RPMI7951 (cell line): ENCODE measurements at places on chromosomes 5 and 9. TPM values are rescaled to one million over a fixed set of nuclear protein-coding genes. Genes with fewer than 3 reads are reported as not detected.

Gene APBA1
- 0.10 and 0.12 TPM in 2 replicates for total RNA-seq

Gene GLRA1
- total RNA-seq, result not detected in 2 replicates

Gene HBEGF
- 3.5 and 3.9 TPM in 2 replicates for total RNA-seq

Gene MCTP1
- 3.4 and 3.8 TPM in 2 replicates for total RNA-seq

Gene PDGFRB
- 58.6 and 67.6 TPM in 2 replicates for total RNA-seq

Gene PCDHGA2
- 6.8 and 7.0 TPM in 2 replicates for total RNA-seq

Gene PCDHB13
- total RNA-seq, result 2.5 and 2.6 TPM in 2 replicates

Gene ADAMTS13
- not detected in 2 replicates for total RNA-seq

Gene GHR
- under 0.01 and 0.20 TPM in 2 replicates for total RNA-seq

Gene HAPLN1
- total RNA-seq, result under 0.01 TPM in 1 of 2 replicates, not detected in the other

Gene RETREG1
- total RNA-seq, result 2.8 TPM in 2 replicates

Gene SLC27A6
- not detected in 2 replicates for total RNA-seq

Gene SPOCK1
- 37.9 and 58.9 TPM in 2 replicates for total RNA-seq

Gene HTR1A
- not detected in 2 replicates for total RNA-seq

Gene SIMC1
- total RNA-seq, result 5.2 and 6.4 TPM in 2 replicates

Gene PDCD1LG2
- 10.7 and 16.2 TPM in 2 replicates for total RNA-seq

Gene IRX2
- total RNA-seq, result 0.12 TPM in 1 of 2 replicates, not detected in the other

Gene ANKRD34B
- total RNA-seq, result not detected in 2 replicates

Gene OCLN
- total RNA-seq, result 0.59 and 0.60 TPM in 2 replicates

Gene CDKN2B-AS1
- 7.0 and 7.7 TPM in 2 replicates for total RNA-seq

Gene FRMD3
- total RNA-seq, result 0.10 and 0.36 TPM in 2 replicates

Gene SLC22A4
- total RNA-seq, result 6.7 and 6.9 TPM in 2 replicates

Gene FOXD1
- 9.1 and 11.2 TPM in 2 replicates for total RNA-seq

Gene SH3TC2
- 9.3 and 13.0 TPM in 2 replicates for total RNA-seq
